Calu3 (cell line): ENCODE measurements at places on chromosomes 4 and X.

DNA sequence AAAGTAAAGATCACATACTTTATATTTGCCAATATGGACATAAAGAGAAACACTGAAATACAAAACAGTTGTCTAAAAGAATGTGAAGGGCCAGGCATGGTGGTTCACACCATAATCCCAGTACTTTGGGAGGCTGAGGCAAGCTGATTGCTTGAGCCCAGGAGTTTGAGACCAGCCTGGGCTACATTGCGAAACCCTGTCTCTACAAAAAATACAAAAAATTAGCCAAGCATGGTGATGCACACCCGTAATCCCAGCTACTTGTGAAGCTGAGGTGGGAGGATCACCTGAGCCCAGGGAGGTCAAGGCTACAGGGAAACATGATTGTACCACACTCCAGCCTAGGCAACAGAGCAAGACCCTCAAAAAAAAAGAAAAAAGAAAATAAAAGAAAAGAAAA is 11.8 kb downstream of the RBM47 start:
- peaks cover 21% of the 10 kb centered on the region for H3K4me1 ChIP-seq
- H3K27ac ChIP-seq: no peak overlapping the region
- H3K4me3 ChIP-seq: no peak overlapping the region
- H3K27me3 ChIP-seq: no peaks in the 10 kb centered on the region

GRCh38 chrX:148290931-148291330 is 209.5 kb upstream of the AFF2 start:
- H3K27ac ChIP-seq: no peak overlapping the region
- no peaks in the 10 kb centered on the region for H3K36me3 ChIP-seq
- DNase-seq: no peak
- no peaks in the 10 kb centered on the region for H3K4me1 ChIP-seq
- H3K4me3 ChIP-seq: no peak overlapping the region

DNA sequence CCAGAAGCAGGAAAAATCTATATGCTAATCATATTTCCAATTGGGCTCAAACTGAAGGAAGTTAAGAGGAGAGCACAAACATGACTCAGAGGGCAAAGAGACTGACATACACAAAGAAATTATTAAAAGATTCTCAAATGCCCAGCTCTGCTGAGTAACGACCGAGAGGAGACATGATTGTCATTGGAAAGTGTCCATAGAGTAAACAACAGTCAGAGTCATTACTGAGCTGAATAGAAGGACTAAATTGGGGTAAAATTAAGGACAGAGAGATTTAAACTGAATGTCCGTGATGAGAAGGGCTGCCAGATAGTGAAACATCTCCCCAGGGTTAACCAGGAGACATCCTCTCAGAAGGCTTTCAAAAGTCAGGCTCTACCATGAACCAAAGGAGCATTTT is 111.2 kb upstream of the GALNT7 start:
- H3K27me3 ChIP-seq: no peaks in the 10 kb centered on the region
- no peaks in the 10 kb centered on the region for H3K36me3 ChIP-seq
- H3K4me1 ChIP-seq: peaks cover 8% of the 10 kb centered on the region
- H3K4me3 ChIP-seq: no peak overlapping the region

DNA sequence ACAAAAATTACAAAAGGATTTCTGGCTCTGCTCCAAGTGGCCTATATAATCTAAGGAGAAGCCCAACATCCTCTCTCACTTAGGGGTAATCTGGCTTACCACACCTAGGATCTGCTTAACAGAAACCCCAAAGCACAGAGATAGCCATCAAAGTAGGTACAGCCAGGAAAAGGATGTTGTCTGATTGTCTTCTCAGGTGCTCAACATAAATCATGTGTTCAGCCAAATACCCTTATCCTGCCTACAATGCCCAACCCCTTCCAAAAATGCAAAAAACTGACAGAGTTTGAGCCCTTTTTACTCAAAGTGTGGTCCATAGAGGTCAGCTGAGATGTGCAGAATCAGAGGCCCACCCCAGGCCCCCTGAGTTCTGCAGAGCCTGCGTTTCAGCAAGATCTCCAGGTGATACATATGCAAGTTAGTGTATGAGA is 53.9 kb downstream of the PPM1K start:
- no peaks in the 10 kb centered on the region for H3K36me3 ChIP-seq
- no peaks in the 10 kb centered on the region for H3K27me3 ChIP-seq
- no peak for DNase-seq
- no peak overlapping the region for H3K4me3 ChIP-seq
- no peak overlapping the region for H3K27ac ChIP-seq
- no peaks in the 10 kb centered on the region for H3K4me1 ChIP-seq

GRCh38 chr4:150283689-150284088 is 205.4 kb downstream of the DCLK2 start:
- H3K36me3 ChIP-seq: no peaks in the 10 kb centered on the region
- H3K27ac ChIP-seq: no peak overlapping the region
- no peak overlapping the region for H3K4me3 ChIP-seq

GRCh38 chrX:103635436-103635835 is 6.7 kb downstream of the TCEAL1 start:
- no peaks in the 10 kb centered on the region for H3K36me3 ChIP-seq
- no peak for DNase-seq
- no peak overlapping the region for H3K4me3 ChIP-seq
- peaks cover 16% of the 10 kb centered on the region for H3K4me1 ChIP-seq

DNA sequence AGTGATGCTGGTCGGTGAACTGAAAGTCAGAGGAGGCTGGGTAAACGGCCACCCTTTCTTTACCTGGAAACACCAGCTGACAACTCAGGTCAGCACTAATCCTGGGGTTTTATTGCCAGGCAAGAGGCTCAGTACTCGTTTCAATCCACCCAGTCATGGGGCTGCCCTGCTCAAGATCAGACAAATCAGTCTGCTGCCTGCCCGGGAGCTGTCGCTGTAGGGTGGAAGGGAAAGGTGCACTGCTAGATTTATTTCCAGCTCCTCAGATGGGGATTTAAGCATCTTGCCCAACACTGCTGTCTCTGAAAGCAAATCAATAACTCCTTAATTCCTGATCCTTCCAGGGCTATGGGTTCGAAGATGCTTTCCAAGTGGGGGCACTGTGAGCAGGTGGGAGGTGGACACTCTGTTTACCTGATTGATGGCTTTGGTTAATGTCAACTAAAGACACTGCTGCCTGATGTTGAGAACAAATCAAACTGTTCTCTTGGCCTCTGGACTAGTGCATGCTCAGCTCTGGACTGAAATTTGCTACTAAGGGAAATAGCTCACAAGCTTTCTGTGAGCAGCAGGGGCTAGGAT is 59.3 kb downstream of the PHKA2 start:
- no peaks in the 10 kb centered on the region for H3K4me1 ChIP-seq
- peaks cover 4% of the 10 kb centered on the region for H3K36me3 ChIP-seq
- no peak for DNase-seq

- H3K27ac ChIP-seq: peak overlapping the region; percentile 80
- H3K27me3 ChIP-seq: no peaks in the 10 kb centered on the region
- peaks cover 29% of the 10 kb centered on the region for H3K36me3 ChIP-seq
- peak overlapping the region; percentile 87 for H3K4me3 ChIP-seq
- peaks cover 10% of the 10 kb centered on the region for H3K4me1 ChIP-seq
Observed at GRCh38 chrX:17737710-17737985, 355 bp downstream of the SCML1 start.

DNA sequence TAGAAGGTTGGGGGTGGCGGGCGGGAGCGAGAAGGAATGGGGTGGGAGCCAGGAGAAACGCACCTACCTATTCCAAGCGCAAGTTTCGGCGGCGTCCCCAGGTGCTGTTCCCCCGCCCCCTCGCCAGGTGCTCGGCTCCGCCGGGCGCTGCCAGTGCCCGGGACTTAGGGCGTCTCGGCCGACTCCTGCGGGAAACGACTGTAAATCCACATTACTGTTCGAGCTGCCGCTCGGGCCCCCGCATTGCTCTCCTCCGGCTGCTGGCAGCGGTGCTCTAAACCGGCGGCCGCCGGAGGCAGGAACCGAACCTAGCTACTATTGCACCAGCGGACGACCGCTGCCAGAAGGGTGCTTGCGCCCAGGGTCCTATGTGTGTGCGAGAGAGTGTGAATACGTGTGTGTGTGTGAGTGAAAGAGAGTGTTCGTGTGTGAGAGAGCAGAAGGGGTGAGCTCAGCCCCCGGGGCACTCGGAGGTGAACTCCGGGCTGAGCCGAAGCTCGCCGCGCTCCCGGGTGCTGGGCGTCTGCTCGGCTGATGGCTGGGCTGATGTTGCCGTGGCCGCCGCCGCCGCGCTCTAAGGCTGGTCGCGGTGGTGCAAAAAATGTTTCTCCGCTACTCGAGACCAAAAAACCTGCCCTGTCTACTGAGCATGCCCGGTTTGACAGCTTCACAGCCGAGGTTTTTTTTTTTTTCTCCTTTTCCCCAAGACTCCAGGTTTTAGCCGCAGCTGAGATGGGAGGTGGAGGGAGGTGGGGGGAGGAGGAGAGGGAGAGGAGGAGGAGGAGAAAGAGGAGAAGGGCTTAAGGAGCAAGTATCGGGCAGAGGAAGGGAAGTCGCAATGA is 115.7 kb upstream of the TEX13C start:
- DNase-seq: no peak
- no peaks in the 10 kb centered on the region for H3K4me1 ChIP-seq
- H3K27me3 ChIP-seq: peaks cover 23% of the 10 kb centered on the region
- no peak overlapping the region for H3K27ac ChIP-seq
